ENCODE measurements at places on chromosomes 11 and 22.

DNA sequence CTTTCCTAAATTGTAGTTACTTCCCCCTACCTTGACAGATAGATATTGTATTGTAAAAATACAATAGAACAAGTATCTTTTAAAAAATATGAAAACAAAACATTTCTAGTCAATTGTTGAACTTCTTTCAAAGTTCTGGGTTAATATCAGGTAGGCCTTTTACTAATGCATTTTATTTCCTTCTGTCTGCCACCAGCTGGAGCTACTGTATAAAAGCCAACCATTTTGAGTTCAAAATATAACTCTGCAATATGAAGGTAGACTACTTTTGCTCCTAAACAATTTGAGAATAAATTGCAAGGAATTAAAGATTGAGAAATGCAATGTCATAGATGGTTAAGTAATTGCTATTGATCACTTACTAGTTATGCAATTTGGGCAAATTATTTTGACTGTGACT lies 22.1 kb upstream of the LIN7C start:
- DNase-seq = no peak

- DNase-seq = no peak
Measured at GRCh38 chr11:65116370-65117205, 913 bp downstream of the ZNHIT2 start.

DNA sequence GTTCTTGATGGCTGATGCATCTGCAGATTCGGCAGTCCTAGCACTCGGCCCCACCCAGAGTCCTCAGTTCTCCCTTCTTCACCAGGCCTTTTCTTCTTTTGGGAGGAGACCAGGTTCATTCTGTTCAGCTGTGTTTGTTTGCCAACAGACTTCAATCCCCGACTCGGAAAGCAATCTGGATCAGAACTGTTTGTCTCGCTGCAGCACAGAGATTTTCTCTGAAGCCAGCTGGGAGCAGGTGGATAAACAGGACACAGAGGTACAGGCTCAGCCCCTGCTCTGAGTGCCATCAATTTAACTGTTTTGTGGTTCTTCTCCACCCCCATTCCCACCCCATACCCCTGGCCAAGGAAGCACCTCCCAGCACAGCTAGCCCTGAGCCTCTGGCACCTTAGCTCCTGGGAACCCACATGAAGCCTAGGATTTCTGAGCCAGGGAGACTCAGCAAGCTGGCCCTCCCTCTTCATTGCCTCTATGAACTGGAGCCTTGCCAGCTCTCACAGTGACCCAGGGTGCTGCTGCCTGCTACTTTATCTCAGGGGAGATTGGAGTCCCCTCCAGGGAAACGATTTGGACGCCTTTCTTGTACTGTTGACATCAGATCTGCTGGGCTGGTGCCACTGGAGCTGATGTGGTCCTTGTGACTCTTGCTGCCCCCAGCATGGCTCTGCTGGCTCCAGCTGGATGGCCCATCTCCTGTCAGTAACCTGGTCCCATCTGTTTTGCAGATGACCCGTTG lies 58.2 kb upstream of the HORMAD2 start:
- DNase-seq = no peak

- no peak for DNase-seq
Measured at GRCh38 chr11:2885678-2886081, at the start of gene CDKN1C. CDKN1C (minus strand) TSS chr11:2885775; CDS start chr11:2885456, 319 bp downstream.

- DNase-seq = no peak
Measured at GRCh38 chr22:27377501-27378295, 423.9 kb downstream of the MN1 start.

Measured in glomerular endothelial cell (primary cell).